ENCODE measurements at places on chromosomes 5 and 9.

- no peak for DNase-seq
Measured at GRCh38 chr9:19649336-19650041, 139.3 kb downstream of the SLC24A2 start.

DNA sequence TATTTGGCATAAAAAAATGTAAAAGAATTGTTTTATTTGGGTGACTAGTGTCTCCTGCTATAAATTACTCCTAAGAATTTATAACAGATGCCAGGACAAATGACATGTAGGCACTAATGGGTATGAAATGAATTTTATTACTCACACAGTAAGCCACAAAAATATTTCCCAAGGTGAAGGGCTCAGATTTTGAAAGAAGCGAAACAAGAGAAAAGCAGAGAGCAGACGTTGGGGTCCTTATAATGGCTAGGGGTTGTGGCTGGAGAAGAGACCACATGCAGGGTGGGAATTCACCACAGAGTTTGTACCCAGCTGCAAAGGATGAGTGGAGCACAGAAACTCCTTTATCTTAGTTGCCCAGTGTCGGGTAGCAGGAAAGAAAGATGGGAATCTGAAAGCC, 45.0 kb upstream of the PRR16 start:
- peak; percentile 2 for DNase-seq

- DNase-seq, result no peak
Measured at GRCh38 chr5:81182396-81183390, 50.4 kb upstream of the CKMT2 start.

DNA sequence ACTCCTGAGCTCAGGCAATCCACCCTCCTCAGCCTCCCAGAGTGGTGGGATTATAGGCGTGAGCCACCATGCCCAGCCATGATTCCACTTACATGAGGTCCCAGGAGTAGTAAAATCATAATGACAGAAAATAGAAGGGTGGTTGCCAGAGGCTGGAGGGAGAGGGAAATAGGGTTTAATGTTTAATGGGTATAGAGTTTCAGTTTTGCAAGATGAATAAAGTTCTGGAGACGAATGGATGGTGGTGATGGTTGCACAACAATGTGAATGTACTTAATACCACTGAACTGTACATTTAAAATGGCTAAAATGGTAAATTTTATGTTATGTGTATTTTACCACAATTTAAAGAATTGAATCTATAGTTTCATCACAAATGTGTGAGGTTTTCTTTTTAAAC, 146.5 kb upstream of the ABCA1 start:
- no peak for DNase-seq

GRCh38 chr5:143186623-143187022, 216.9 kb downstream of the NR3C1 start:
- no peak for DNase-seq

- DNase-seq, result no peak
Measured at GRCh38 chr5:77312413-77312812, 101.9 kb downstream of the PDE8B start.
